ENCODE measurements at places on chromosomes 2 and 18.

DNA sequence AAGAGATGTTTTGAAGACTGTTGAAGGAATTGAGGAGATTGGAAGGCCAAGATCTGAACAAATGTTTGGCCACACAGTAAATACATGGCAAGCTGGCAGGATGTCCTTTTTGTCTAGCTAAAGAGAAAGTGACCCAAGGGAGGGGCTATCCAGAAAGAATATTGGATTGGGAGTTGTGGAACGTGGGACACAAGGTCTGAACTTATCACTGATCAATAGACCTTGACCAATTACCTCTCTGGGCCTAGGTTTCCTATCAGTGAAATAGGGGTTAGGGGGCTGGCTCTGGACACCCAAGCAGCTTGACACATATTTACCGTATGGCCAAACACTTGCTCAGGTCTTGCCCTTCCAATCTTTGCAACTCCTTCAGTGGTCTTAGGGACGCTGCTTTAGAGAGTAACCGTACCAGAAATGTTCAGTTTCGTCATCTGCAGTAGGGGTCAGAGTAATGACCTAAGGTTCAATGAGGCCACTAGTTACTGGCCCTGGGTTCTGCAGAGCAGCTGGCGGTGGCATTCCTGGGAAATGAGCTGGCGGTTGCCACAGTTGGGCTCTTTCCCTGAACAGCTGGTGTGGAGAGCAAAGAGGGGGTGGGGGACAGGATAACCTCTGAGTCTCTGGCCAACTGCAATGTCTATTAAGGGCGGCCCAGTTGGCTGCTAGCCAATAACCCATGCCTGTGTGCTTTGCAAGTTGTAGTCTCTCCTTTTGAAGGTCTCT lies 70.1 kb upstream of the STPG4 start:
- DNase-seq: peak; percentile 96

DNA sequence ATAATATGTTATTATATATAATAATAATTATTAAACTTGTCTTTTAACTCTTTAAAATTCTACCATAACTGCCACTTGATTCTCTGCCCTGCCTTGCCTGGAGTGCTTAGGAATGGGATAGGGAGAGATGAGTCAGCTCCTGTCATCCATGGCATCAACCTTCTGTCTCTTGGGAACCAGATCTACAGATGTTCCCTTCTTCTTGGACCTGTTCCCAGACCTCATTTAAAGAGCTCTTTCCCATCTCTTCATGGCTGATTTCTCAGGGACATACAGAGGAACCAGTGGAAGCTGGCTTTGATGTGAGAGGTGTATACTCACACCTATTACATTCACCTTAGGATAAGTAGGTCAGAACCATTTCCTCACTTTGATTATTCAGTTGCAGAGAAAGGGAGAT lies 155.3 kb upstream of the MYO3B start:
- DNase-seq: peak; percentile 78

DNA sequence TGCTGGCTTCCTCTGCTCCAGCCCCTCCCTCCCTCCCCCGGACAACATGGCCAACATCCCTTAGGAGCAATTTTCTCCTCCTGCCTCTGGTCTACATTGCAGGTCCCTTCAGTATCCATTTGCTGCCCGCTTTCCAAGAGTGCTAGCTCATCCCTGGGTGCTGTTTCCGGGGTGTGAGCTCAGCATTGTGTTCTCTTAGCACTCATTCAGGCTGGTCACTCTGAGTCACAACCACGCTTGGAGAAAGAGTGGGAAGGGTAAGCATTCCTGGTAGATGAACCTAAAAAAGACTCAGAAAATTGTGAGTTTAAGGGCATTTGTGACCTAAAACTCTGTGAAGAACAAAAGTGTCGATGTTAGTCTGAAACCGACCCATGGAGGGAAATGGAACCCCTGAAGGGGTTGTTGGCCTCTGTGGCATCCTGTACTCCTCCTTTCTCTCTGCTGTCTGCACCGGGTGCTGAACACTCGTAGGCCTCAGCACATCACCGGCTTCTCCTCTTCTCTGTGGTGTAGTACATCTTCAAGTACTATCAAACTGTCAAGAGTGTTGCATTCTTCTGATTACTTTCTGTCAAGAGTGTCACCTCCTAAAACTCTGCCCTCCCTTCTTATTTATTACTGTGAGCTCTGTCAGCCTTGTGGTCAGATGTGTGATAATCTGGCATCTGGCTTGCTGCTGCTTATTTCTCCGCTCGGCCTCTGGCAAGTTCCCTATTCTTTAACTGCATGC lies 73.0 kb downstream of the CTNNA2 start:
- no peak for DNase-seq

DNA sequence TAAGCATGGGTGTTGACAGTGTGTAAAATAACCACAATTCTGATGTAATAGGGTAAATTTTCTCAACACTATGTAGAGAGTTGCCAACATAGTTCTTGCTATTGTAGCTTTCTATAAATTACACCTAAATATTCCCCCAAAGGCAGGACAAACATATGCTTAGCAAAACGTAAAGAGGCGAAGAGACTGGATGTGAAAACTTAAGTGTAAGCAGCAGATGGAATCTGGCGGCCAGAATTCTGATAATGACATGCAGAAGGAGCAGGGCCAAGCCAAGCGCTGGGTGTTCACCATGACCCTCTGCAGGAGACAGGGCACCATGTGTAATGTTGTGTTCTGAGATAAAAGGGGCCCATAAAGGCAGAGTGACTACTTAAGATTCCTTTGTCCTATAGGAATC lies 105.2 kb upstream of the ZNF521 start:
- DNase-seq: no peak

GRCh38 chr2:2699121-2699505 lies 368.0 kb upstream of the MYT1L start:
- no peak for DNase-seq

- no peak for DNase-seq
Measured at GRCh38 chr2:47595687-47596086, 187.3 kb upstream of the MSH6 start.

GRCh38 chr18:46756025-46756558 lies 761 bp downstream of the ST8SIA5 start:
- no peak for DNase-seq

DNA sequence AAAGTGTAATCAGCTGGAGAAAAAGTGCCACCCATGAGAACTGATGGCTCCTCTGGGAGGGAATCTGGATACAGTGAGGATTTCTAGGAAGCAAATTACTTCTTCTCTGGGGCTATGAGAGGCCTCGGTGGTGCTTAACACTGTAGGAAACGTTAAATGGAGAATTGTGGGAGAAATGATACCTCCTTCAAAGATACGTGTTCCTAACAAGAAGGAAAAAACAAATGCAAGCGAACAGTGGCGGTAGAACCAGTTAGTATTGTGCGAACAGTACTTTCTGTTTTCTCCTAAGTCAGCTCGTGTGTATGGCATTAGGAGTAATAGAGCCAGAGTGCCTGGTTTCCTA lies 587 bp upstream of the MTIF2 start:
- DNase-seq: no peak
